ENCODE measurements at places on chromosomes 2 and 18. TPM values are rescaled to one million over a fixed set of nuclear protein-coding genes. Genes with fewer than 3 reads are reported as not detected.

GRCh38 chr2:44351088-44351487 is 10.2 kb downstream of the PREPL start:
- H3K27me3 ChIP-seq, result no peaks in the 10 kb centered on the region
- no peak for DNase-seq
- H3K4me3 ChIP-seq, result no peak overlapping the region
- peaks cover 1% of the 10 kb centered on the region for H3K36me3 ChIP-seq

DNA sequence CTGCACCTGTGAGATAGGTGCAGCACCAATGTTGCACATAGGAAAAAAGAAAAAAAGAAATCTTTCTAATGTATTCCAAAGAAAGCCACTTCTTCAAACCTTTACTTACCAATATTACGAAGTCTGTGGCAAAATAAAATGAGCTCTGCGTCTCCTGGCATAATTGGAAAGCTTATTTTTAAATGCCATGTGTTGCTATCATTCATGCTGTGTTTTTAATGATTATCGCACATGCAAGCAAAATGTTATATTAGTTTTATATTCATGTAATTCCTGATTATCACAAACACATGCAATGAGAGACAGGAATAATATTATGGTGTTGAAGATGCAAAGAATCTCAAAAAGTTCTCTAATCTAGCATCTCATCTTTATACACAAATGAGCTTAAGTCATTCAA is 47.0 kb upstream of the PARD3B start:
- H3K27me3 ChIP-seq, result no peaks in the 10 kb centered on the region
- no peak overlapping the region for H3K4me3 ChIP-seq
- no peaks in the 10 kb centered on the region for H3K4me1 ChIP-seq
- no peak overlapping the region for H3K27ac ChIP-seq
- H3K36me3 ChIP-seq, result no peaks in the 10 kb centered on the region

DNA sequence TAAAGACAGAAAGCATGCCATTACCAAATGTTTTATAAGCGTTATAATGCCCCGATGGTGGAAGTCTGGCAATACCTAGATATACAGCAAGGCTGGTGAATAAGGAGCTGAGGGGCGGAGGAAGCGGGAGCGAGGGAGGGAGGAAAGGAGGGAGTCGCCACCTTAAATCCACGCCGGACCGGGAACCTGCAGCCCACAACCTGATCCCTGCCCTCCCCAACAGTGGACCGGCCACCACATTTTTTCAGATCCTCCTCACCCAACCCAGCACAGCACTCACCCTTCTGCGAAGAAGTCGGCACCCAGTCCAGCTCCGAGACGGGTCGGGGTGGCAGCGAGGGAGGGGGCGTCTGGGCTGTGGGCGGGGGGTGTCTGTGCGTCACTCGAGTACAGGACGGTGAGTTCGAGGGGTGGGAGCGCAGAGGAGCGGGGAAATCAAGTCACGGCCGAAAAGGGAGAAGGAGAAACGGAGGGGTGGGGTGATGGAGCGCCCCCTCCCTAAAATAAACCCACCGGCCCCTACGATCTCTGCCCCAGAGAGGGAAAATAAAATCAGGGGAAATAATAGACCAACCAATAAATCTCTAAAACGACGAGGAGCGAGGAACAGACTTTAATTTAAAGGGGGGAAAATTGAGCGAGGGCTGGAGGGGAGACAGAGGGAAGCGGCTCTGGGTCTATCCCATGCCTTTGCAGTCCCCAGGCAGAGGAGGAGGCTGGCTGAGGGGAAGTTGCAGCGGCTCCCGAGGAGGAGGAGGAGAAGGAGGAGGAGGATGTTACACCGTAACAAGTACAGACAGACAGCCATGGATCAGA is 96.5 kb upstream of the SERTAD2 start:
- DNase-seq, result peak; percentile 71
- no peaks in the 10 kb centered on the region for H3K27me3 ChIP-seq
- H3K36me3 ChIP-seq, result no peaks in the 10 kb centered on the region
- peak overlapping the region; percentile 79 for H3K4me3 ChIP-seq
- H3K4me1 ChIP-seq, result peaks cover 11% of the 10 kb centered on the region
- peak overlapping the region; percentile 73 for H3K27ac ChIP-seq

GRCh38 chr2:199911052-199911876 is at the start of gene C2orf69:
Gene C2orf69 (plus strand): TSS chr2:199911293. CDS start chr2:199911439, 146 bp downstream.
- DNase-seq, result peak; percentile 88
- peak within 1 kb of the TSS; percentile 90 for H3K4me3 ChIP-seq

- H3K27me3 ChIP-seq, result no peaks in the 10 kb centered on the region
- no peaks in the 10 kb centered on the region for H3K36me3 ChIP-seq
- H3K27ac ChIP-seq, result no peak overlapping the region
- peaks cover 3% of the 10 kb centered on the region for H3K4me1 ChIP-seq
Observed at GRCh38 chr2:208172125-208172524, 8.7 kb upstream of the CRYGA start.

DNA sequence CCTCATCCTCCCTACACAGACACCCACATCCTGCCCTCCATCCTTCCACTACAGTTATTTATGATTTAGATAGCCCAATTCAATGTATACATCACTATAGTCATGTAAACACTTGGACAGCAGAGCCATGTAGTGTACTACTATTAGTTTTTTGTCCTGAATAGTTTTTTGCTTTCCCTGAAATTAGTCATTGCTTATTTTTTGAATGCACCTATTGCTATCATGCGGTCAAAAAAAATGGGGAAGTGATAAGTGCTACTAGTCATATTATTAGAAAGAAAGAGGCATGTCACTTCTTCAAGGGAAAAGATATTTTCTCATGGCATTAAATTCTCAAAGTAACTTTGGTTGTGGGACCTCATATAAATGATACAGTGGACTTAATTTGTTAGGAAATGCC is 6.8 kb upstream of the GREB1 start:
- no peak for DNase-seq
- H3K4me1 ChIP-seq, result no peaks in the 10 kb centered on the region
- H3K27me3 ChIP-seq, result peaks cover 15% of the 10 kb centered on the region
- no peaks in the 10 kb centered on the region for H3K36me3 ChIP-seq
- no peak overlapping the region for H3K27ac ChIP-seq

Gene LINC00305
- polyA plus RNA-seq, result not detected

DNA sequence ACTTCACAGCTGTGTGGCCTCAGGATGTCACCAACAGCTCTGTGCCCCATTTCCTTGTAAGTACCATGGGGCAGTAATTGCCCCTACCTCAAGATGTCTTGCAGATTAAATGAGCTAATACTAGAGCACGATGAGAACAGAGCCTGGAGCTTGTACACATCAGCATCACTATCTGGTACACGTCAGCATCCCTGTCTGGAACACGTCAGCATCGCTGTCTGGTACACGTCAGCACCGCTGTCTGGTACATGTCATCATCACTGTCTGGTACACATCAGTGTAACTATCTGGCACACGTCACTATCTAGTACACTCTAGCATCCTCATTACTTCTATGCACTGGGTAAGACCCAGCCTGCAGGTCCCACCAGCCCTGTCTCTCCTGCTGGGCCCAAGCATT is 37.2 kb downstream of the AQP12A start:
- H3K4me3 ChIP-seq, result no peak overlapping the region
- no peaks in the 10 kb centered on the region for H3K4me1 ChIP-seq
- no peak overlapping the region for H3K27ac ChIP-seq
- H3K27me3 ChIP-seq, result no peaks in the 10 kb centered on the region

DNA sequence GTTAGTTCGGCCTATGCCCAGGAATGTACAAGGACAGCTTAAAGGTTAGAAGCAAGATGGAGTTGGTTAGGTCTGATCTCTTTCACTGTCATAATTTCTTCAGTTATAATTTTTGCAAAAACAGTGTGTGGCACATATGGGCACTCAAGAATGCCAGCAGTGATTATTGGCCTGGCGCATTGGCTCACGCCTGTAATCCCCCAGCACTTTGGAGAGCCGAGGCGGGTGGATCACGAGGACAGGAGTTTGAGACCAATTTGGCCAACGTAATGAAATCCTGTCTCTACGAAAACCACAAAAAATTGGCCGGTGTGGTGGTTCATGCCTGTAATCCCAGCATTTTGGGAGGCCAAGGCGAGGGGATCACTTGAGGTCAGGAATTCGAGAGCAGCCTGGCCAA is 75.7 kb upstream of the MSH2 start:
- H3K27me3 ChIP-seq, result no peaks in the 10 kb centered on the region
- no peak for DNase-seq
- H3K4me3 ChIP-seq, result no peak overlapping the region
- peaks cover 2% of the 10 kb centered on the region for H3K4me1 ChIP-seq
- H3K36me3 ChIP-seq, result no peaks in the 10 kb centered on the region

GRCh38 chr2:239187464-239188253 is 213.2 kb downstream of the HDAC4 start:
- DNase-seq, result no peak
- no peak overlapping the region for H3K4me3 ChIP-seq
- H3K36me3 ChIP-seq, result peaks cover 9% of the 10 kb centered on the region
- no peak overlapping the region for H3K27ac ChIP-seq

GRCh38 chr2:169778446-169778845 is 20.2 kb upstream of the SSB start:
- no peak overlapping the region for H3K4me3 ChIP-seq
- H3K27me3 ChIP-seq, result no peaks in the 10 kb centered on the region
- no peaks in the 10 kb centered on the region for H3K36me3 ChIP-seq

DNA sequence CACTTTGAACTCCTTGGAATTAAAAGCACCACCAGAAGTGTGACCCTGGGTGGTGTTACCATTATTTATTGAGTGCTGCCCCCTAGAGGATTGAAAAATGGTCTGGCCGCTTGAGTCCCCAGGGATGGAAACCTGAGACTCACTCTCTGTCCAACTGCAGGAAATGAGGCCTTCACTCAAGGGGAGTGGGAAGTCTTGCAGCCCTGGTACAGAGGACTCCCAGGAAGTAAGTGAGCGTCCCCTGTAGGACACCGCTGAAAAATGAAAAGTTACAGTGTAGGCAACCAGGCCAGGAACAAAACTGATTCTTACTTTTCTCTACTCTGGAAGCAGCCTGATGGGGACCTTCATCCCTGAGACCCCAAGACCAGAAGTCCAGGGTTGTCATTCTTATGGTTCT is 2.2 kb upstream of the NRP2 start:
- H3K27me3 ChIP-seq, result peaks cover 3% of the 10 kb centered on the region
- H3K36me3 ChIP-seq, result no peaks in the 10 kb centered on the region
- DNase-seq, result peak; percentile 31
- H3K4me3 ChIP-seq, result no peak overlapping the region

DNA sequence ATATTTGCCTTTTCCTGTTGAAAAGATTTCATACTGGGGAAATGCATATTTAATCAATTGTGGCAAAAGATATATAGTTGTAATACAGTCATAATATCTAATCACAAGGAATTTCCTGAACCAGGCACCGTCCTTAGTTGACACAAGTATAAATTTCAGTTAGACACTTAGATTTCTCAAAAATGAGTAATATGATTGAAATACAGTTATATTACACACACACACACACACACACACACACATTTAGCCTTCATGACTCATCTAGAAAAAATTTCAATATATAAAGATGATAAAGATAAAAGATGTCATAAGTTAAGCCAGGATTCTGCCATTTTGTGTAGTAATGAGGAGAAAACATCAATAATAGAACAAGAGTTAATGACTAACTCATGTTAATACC is 258.4 kb upstream of the ZNF804A start:
- no peaks in the 10 kb centered on the region for H3K4me1 ChIP-seq
- DNase-seq, result no peak
- no peaks in the 10 kb centered on the region for H3K27me3 ChIP-seq
- no peaks in the 10 kb centered on the region for H3K36me3 ChIP-seq

Data from K562 (cell line).